D341Med (cell line): ENCODE measurements at places on chromosomes 13 and 19.

- peak; percentile 86 for DNase-seq
These were observed 108.6 kb upstream of the DOCK9 start for GRCh38 chr13:99086267-99087097.

DNA sequence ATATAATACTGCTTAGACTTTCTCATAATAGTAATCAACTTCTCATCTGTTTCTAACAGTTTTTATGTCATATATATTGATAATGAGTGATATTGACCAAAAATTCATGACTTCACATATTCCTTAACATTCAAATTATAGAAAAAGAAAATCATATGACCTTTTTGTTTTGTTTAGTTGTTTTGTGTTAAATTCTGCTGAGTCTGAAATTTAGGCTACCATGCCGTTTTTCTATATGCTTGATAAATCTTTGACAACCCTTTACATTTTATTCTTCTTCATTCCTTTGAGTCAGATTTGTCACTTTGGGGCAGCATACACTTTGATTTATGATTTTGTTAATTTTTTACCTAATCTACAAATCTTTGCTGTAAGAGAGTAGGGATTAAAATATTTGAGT, 176.4 kb downstream of the ITGBL1 start:
- DNase-seq = no peak

- DNase-seq = no peak
These were observed 100.6 kb upstream of the FRY start for GRCh38 chr13:31930901-31931522.

DNA sequence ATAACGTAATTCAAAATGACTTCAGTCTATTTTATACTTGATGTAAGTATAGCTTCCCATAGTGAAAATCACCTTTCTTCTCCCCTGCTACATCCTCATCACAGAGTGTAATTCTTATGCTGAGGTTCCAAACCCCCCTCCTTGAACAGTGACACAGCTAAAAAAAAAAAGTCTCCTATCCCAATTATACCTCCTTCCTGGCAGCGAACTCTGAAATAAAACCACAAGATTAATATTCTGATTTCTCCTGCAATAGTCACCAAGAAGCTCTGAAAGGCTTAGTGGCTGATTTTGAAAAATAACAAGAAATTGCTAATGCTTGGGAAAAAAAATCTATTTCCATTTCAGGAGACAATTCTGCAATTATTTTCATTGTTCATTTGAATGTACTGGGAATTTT, 36.3 kb downstream of the EFNB2 start:
- DNase-seq = no peak

GRCh38 chr19:45883881-45884681, 1.9 kb downstream of the IRF2BP1 start:
- no peak for DNase-seq

DNA sequence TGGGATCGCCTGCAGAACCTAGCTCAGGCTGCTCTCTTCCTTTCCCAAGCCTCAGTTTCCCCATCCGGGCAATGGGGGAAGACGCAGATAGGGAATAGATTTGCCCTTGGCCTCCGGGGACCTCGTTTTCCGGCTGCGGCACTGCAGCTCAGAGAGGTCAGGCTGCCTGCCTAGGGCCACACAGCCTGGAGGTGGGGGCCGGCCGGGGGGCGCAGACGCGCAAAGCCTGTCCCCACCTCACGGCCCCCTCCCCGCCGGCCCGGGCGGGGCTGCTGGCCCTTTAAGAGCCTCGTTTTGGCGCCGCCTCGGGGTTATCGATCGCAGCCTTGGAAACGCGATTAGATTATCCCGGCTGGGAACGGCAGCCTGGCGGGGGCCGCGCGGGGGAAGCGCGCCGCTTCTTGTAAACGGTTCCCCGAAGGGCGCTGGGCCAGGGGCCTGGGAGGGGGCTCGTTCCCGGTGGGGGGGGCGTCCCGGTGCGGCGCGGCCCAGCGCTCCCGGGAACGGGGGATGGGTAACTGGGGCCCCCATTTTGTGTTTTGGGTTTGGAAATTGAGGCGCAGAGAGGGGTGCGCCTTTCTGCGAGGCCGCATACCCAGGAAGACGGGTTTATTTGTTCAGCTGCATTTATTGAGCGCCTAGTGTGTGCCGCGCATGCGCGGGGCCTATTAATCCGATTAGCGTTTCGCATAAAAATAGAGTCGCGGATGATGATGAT, 23.4 kb upstream of the TCF3 start:
- no peak for DNase-seq

DNA sequence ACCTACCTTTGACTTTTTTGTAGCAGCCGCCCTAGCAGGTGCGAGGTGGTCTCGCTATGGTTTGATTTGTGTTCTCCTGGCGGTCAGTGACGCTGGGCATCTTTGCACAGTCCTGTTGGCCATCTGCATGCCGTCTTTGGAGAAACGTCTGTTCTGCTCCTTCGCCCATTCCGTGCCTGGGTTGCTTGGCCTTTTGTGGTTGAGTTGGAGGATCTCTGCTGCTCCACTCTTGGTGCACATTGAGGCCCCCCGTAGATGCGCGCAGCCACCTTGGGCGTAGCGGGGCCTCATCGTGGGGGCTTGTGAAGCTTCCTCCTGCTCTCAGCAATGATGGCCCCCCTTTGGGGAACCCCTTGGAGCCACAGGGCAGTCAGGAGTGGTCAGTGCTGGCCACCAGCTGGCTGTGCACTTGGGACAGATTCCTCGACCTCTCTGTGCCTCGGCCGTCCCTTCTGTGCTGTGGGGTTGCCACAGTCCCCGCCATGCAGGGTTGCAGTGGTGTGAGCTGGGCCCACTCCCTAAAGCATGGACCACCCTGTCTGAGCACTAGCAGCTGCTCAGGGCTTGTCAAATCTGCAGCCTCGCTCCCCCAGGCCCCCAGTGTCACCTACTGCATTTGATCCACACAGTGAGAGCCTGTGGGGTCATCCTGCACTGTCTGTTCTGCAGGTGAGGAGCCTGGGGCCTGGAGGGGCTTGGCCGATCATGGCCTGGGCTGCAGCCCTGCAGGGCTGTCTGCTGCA, 170.8 kb downstream of the KDM4B start:
- DNase-seq = no peak

DNA sequence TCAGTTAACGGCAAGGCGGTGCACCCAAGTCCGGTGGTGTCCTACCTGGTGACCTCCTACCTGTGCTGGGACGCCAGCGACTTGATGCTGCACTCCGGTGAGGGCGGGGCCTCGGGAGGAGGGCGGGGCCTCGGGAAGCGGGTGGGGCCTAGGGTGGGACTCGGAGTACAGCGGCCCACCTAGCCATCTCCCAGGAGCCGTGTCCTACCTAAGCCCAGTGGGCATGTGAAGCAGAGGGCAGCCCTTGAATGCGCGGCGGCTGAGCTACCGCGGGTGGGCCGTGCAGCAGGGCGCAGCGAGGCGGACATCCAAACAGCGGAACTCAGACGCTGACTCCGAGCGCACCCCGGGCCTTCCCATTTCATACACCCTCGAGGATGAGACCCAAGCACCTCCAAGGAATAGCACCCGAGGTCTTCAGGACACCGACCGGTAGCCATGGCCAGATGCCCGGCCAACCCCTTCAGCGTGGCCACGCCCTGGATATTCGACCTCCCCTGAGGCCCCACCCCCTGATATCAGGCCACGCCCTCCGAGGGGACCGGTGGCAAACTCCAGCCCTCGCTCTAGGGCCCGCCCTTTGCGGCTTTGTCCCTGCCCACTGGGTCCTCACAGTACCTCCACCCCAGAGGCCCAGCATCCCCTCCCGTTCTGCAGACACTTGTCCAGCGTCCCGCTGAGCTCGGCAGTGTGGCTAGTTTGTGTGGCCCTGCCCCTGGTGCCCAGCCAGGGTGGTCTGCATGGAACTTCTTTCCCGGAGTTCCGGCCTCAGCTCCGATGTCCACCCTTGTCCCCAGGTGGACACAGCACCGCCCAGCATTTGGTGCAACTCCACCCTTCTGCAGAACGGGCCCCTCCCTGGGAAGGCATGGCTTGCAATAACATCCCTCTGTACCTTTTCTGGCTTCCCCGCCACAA, 5.4 kb downstream of the KLK1 start:
- DNase-seq = peak; percentile 62

- peak; percentile 96 for DNase-seq
These were observed at the start of gene ZNF441 for GRCh38 chr19:11766597-11767591. ZNF441 (plus strand) TSS chr19:11767000; CDS start chr19:11767194, 194 bp downstream.

DNA sequence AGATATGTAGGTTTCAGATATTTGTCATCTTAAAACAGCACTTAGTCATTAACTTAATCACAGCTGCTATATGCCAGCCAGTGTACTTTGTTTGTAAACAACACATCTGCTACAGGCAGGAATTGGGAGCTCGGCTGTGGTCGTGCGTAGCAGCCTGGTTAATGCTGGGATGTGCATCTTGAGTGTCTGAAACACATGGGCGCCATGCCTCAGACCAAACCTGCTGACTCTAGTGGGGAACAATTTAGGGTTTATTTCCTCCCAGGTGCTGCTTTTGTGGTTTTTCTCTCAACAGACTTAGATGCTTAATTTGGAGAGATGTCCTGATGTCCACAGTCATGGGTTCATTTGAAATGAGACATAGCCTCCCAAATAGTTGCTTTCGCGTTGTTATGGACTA, 238.5 kb upstream of the TMTC4 start:
- no peak for DNase-seq

DNA sequence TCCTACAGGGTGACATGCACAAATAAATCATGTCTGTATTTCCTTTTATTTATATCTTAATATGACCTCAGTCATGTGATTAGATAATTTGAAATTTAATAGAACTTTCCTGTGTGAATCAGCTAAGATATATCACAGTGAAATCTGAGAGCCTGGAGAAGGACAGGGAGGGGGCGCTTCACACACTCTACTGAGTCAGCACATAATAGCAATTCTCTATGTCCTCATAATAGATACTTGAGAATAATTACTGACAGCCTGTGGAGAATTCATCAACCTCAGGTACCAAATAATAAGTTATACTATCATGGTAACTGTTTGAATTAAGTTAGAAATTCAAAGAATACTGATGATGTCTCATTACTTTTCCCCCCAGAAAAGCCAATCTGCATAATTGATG, 98.0 kb upstream of the SLC10A2 start:
- DNase-seq = no peak

DNA sequence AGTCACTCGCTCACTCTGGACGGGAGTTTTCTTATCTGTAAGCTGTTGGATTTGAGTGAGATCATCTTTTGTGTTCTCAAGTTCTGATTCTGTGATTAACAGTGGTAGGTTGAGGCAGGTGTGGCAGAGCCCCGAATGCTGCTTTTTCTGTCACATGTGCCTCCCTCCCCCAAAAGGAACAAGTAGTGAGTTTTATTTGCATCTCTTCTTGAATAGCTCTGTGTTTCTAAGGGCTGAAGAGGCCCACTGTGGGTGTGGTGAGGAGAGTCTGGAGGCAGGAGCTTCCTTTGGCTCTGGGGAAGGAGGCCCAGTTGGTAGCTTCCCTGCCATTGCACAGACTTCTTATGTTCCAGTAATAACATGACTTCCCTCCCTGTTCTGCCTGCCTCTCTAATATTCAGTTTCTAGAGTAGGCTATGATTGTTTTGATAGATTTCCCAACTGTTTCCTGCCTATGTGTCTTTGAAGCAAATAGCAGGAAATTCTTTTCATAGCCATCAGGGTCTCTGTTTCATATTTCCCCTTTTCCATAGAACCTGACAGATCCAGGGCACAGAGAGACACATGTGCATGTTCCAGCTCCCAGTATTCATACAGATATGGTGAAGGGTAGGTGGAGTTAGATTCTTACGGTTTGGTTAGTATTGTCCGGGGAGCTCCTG, 23.9 kb upstream of the CXCL17 start:
- DNase-seq = no peak

- no peak for DNase-seq
These were observed 590.8 kb upstream of the SPRY2 start for GRCh38 chr13:80931766-80932165.

DNA sequence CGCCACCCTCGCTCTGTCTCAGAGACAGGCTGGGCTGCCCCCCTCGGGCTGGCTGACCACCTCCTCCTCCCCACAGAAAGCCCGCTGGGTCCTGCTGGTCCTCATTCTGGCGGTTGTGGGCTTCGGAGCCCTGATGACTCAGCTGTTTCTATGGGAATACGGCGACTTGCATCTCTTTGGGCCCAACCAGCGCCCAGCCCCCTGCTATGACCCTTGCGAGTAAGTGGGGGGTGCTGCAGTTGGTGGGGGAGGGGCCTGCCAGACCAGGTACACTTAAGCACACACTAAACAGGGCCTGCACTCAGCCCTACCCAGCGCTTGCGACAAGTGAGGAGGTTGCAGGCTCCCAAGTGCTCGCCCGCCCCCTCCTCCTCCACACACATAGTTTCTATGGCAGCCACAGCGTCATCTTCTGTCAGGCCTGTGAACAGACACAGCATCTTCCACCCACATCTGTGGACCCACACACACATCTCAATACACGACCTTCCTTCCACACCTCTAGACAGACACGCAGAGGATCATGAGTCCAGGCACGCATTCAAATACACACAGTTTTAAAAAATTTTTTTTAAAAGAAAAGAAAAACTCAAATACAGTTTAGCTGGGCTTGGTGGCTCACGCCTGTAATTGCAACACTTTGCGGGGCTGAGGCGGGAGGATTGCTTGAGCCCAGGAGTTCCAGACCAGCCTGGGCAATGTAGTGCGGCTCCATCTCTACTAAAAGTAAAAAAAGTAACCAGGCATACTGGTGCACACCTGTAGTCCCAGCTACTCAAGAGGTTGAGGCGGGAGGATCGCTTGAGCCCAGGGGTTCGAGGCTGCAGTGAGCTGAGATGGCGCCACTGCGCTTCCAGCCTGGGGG, 18.4 kb downstream of the PLD3 start:
- no peak for DNase-seq

GRCh38 chr13:21901336-21901735, 230.5 kb downstream of the FGF9 start:
- DNase-seq = no peak

DNA sequence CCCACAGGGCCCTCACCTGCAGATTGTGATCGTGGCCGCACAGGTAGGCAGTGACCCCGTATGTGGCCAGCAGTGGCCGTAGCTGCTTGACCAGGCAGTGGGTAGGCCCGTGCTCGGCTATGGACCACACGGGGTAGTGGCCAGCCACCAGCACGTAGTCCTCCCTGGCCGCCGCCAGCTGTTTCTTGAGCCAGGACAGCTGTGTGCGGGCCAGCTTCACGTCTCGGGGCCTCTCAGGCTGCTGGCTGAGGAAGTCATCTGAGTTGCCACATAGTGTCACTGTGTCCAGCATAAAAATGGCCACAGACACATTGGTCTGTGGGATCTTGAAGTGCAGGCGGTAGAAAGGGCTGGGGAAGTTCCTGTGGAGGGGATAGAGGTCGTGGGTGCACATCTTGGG, 1.2 kb downstream of the ACP5 start:
- DNase-seq = no peak

- DNase-seq = peak; percentile 12
These were observed 8.9 kb downstream of the LONP1 start for GRCh38 chr19:5711025-5711424.

DNA sequence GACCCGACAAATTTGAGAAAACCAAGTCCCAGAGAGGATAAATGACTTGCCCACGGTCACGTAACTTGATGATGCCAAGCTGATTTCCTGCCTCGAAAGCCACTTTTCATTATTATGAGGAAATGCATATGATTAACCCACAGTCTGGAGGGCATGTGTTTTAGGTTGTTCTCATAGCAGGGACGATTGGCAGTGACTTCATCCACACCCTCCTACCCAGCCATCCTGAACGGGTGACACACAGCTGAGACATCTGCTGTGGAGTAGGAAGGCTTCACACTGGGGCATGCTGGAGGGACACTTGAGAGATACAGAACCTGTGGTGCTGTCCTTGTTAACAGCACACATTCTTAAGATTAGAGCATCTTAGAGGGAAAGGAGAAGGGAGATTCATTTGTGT, 65.4 kb upstream of the WDFY2 start:
- DNase-seq = no peak

- peak; percentile 48 for DNase-seq
These were observed 2.5 kb upstream of the KEAP1 start for GRCh38 chr19:10505583-10506229.
